Astrocyte of the spinal cord (primary cell): ENCODE measurements at places on chromosomes 3 and 15.

DNA sequence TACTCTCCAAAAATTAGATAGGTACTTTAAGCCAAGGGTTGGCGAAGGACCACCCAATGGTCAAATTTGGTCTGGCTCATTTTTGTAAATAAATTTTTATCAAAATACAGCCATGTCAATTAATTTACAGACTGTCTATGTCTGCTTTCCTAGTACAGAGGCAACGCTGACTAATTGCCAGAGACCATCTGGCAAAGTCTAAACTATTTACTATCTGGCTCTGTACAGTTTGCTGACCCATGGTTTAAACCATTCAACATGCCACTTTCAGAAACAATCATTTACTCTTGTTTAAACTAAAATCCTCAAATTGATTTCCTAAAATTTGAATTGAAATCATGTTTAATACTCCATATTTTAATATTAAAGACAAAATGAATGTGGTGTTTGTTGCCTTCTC lies 25.9 kb downstream of the CBLB start:
- no peak for DNase-seq

- no peak for DNase-seq
These were observed 84.1 kb downstream of the ARHGAP31 start for GRCh38 chr3:119378259-119378803.

DNA sequence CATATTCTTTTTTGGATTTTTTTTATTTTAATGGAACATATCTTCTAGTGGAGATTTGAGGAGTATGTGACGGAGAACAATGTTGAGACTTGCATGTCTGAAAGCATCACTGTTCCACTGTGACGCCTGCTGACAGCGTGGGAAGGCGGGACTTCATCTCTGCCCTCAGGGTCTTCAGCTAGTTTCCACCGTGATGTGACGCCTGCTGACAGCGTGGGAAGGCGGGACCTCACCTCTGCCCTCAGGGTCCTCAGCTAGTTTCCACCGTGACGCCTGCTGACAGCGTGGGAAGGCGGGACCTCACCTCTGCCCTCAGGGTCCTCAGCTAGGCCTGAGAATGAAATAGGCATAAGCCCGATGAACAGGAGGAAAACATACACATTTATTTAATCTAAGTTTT lies 70.7 kb downstream of the LMLN start:
- no peak for DNase-seq

DNA sequence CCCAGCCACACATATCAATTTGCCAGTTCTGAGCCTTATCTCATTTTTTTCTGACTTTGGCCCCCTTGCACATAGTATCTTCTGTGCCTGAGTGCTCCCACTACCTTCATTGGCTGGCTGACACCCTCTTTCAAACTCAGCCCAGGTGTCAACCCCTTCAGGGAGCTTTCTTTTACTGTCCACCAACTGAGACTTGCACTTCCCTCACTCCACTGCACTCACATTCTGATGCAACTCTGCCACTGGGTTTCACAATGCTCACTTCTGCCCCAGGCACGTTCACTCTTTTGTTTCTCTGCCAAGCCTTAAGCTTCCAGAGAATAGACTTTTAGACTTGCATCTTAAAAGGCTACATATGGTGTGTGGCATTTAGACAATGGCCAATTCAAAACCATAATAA lies 101.5 kb upstream of the CBLB start:
- DNase-seq, result peak; percentile 48

- DNase-seq, result peak; percentile 56
These were observed 548.0 kb upstream of the CCDC54 start for GRCh38 chr3:106829206-106829605.

GRCh38 chr15:72472992-72473610 lies 1.0 kb upstream of the ARIH1 start:
- DNase-seq, result peak; percentile 38

- DNase-seq, result no peak
These were observed 17.0 kb upstream of the NEO1 start for GRCh38 chr15:73035221-73035620.

DNA sequence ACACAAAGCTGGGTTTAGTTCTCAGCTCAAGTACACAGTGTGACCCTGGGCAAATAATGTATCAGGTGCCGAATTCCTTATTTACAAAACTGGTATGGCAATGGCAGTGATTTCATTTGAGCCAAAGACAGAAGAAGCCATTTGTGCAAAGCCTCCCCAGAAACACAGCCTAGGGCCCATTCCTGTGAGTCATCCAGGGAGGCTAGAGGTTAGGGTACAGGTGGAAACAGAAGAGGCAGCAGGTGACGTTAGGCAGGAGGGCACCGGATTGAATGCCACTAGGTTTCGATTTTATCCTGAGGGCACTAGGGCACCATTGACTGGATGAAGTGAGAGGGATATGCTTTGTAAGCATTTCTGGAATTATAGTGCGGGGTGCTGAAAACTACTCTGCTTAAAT lies 766.9 kb upstream of the NR2F2 start:
- DNase-seq, result no peak

- DNase-seq, result peak; percentile 63
These were observed 36.7 kb downstream of the CIP2A start for GRCh38 chr3:108552267-108553159.

- DNase-seq, result peak; percentile 99
These were observed 62.2 kb downstream of the ABTB1 start for GRCh38 chr3:127734754-127735473.

DNA sequence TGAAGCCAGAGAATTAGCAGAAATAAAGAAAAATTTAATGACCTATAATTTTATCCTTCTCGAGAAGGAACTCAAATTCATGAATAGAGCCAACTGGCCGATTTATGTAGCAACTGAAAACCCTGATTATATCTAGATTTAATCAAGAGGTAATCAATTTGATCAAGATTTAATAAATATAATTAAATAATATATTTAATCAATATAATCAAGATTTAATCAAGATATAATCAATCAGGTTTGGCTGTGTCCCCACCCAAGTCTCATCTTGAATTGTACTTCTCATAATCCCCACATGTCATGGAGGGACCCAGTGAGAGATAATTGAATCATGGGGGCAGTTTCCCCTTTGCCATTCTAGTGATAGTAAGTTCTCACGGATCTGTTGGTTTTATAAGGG lies 181.2 kb upstream of the CDIN1 start:
- DNase-seq, result no peak

DNA sequence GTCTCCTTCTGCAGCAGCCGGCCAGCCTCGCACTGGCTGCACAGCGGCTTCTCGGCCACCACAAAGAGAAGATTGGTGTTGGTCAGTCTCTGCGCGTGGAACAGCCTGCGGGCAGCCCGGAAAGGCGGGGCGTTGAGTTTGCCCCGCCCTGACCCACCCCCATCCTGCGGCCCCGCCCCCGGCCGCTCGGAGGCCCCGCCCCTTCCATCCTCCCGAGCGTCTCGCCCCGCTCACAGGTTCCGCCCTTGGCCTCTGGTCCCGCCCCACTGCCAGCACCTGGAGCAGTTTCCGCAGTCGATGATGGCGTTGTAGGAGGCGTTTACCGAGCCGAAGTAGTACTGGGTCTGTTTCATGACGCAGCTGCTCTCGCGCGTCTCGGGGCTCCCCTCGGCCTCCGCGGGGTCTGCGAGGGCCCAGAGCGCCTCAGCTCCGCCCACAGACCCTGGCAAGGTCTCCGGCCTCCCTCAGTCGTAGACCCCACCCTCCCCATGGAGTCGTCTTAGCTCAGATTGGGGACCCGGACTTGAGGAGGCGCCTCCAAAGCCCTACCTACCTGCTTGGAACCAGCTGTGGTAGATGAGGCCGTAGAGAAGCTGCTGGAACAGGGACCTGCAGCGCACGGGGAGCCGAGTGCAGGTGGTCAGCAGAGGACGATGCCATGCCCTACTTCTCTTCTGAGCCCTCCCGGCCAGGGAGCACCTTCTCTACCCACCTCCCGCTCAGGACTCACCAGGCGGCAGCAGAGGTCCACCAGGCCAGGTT lies 5.9 kb upstream of the TMEM115 start:
- DNase-seq, result peak; percentile 60

GRCh38 chr15:69719527-69720240 lies 267.1 kb downstream of the RPLP1 start:
- no peak for DNase-seq

DNA sequence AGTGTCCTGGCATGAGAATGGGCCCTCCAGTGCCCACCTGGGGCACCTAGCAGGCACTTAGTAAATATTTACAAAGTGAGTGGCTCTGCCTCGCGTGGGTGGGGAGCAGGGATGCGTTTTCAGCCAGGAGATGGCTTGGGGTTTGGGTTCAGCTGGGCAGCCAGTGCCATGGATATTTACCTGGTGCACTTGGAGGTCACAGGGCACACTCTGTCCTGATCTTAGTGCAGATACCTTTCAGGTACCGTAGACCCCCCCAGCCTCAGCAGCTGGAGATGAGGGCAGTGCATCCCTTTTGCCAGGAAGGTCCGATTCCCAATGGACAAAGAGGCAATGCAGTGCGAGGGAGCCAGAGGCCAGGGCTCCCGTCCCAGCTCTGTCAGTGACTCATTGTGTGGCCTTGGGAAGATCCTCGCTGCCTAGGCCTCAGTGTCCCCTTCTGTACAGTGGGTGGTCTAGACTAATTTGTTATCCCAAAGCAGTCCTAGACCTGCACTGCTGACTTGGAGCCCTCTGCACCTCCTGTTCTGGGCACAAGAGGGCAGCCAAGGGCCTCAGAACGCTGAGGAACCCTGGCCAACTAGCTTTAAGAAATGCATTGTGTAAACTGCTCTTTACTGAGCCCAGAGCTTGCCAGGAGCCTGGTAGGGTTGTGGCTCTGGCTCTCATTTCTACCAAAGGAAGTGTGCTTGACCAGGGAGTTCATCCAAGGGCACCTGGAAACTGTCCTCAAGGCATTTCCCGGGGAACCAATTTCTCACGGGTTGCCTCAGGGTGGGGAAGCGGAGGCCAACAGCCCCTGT lies 16.0 kb downstream of the HDAC11 start:
- DNase-seq, result peak; percentile 84

- no peak for DNase-seq
These were observed 563.0 kb upstream of the CCDC54 start for GRCh38 chr3:106814231-106814630.

- no peak for DNase-seq
These were observed 1.1 kb downstream of the TNNC1 start for GRCh38 chr3:52452570-52453221.

- DNase-seq, result no peak
These were observed 360.9 kb upstream of the KCNH8 start for GRCh38 chr3:18787441-18787840.

DNA sequence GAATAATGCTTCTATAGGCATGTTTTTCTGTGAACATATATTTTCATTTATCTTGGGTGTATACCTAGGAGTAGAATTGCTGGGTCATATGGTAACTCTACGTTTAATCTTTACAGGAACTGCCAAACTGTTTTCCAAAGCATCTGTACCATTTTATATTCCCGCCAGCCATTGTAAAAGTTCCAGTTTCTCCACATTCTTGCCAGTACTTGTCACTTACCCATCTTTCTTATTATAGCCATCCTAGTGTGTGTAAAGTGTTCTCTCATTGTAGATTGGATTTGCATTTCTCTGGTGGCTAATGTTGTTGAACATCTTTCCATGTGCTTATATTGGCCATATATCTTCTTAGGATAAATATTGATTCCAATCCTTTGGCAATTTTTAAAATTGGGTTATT lies 31.2 kb upstream of the CFAP20DC start:
- DNase-seq, result no peak
